LNCaP clone FGC (cell line): ENCODE measurements at places on chromosomes 1 and 21.
A peak's percentile ranks its signal among the peaks of the same experiment; 100 is the strongest.

DNA sequence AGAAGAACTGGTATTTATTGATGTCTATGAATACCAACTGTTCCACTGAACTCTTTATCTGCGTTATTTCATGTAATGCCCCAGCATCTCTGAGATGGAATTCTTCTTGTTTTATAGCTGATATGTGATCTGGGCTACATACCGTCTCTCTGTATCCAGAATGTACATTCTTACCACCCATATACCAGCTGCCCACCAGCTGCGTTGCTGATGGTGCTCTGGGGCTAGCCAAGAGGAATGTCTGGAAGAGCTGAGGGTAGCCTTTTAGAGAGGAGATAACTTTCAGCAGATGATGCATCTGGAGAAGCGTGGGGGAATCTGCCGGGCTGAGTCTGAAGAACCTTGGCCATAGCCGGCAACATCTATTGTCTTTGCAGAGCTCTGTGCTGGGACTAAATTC lies 137.5 kb downstream of the RYR2 start:
- no peak for DNase-seq

GRCh38 chr1:201220388-201220715 lies 29.7 kb downstream of the IGFN1 start:
- DNase-seq = no peak

DNA sequence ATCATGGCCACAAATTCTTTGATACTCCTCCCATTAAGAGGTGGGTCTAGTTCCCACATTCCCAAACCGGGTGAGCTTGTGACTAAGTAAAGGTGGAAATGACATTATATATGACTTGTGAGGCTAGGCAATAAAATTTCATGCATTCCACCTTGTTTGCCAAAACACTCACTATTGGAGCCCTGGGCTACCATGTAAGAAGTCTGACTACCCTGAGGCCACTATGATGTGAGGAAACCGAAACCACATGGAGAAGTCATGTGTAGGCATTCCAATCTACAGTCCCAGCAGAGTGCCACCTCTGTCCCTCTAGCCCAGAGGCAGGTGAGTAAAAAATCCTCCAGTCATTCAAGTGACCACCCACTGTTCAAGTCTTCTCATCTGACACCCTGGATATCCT lies 17.9 kb upstream of the SMG7 start:
- no peak for DNase-seq

- DNase-seq = peak; percentile 97
Observed at GRCh38 chr1:184803180-184803492, 48.5 kb upstream of the EDEM3 start.

DNA sequence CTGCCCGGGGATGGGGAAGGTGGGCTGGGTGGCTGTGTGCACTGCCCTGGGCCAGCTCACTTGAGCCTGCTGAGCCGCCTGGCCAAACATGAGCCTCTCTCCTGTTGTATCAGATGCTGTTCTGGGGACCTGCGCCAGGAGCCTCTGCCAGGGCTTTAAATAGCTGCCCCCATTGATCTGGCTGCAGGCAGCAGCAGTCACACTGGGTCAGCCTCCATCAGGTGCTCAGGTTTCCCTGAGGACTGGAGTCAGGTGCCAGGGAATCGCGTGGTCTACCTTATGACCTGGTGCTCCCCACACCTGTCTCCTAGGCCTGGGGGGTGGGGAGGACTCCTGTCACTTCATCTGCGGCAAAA lies 700 bp upstream of the CCDC28B start:
- no peak for DNase-seq

DNA sequence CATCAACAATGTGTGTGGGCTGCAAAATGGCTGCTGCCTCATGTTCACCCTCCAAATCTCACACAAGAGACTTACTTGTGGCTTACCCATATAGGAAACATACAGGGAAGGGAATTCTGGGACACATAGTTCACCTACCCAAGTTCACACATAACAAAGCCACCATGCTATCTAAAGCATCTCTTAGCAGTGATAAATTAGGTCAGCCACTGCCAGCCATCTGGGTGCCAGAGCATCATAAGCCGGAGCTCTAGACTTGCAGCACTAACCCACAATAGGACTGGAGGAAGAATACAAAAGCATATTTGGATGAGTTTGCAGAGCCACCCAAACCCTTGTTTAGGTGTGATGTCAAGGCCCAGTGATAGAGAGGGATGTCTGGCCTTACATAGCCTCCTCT lies 321.7 kb downstream of the SEC16B start:
- no peak for DNase-seq

DNA sequence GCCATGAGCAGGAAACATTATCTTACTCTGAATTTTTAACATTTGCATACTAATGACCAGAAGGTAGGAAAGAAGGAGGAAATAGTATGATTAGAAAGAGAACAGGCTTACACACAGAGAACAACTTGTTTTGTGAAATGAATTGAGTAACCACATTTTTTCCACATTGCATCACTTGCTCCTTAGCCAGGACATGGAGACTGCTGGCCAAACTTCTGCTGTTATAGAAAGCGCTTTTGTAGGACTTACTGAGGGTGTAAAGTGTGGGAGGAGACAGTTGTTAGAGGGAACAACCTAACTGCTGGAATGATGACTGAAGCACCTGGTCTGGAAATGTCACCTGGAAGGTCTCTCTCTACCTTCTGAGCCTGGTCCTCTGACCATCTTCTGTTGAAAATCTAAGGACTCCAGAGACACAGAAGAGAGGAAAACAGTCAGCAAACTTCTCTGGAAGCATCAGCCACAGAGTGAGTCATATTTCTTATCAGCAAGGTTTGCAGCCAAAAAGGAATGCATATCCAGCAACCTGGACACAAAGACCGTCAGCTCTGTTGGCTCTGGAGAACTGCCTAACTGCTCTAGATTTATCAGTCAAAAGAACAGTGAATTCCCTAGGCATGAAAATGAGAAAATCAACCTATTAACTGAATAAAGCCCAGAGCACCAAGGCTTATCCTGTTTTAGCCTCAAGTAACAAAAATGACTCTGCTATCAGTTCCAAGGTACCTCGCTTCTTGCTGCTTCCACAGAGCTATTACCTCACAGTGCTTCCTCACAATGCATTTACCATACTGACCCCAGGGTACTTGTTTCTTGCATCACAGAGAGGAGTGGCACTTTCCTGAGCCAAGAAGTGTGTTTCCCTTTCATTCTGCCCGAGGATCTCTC lies 88.0 kb upstream of the SLFNL1 start:
- DNase-seq = peak; percentile 55

DNA sequence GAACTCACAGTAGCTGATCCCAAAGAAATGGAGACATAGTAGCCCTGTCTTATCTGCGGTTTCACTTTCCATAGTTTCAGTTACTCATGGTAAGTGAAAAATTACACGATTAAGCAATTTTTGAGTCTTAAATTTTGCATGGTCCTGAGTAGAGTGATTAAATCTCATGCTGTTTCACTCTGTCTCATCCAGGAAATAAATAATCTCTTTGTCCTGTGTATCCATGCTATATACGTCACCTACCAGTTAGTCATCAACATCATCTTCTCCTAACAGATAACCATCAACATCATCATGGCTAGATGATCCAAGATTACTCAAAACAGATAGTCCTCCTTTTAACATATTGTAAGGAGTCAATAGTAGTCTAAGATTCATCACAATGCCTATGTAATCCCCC lies 1589.3 kb downstream of the BRINP3 start:
- no peak for DNase-seq

DNA sequence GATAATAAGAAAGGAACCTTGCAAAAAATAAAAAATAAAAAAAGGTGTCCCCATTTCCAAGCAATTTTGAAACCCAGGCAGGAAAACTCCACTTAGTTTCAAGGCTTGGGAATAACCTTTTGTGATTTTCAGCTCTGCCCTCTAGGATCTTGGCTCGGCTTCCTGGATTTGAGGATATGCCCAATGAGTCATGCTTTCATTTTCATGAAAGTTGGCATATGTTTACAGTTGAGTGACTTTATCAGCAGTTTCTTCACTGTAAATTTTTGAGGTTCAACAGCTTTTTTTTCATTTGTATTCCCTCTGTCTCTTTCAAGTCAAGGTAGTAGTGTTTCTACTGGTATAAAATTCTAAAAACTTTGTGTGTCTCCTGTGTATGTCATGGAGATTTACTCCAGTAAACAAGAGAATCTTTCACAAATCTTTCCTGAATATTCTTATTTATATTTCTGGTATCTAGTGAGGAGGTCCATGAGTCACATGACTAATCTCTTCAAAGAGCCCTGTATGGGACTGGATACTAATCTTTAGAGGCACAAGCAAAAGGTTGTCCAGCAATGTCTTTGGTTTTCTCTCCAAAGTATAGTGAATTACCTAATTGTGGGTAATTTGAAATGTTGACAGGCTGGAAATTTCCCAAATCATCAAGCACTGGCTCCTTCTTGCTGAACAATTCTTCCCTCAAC lies 335.3 kb downstream of the BRINP2 start:
- DNase-seq = no peak

GRCh38 chr1:16082283-16083038 lies 9.0 kb upstream of the FAM131C start:
- peak; percentile 15 for DNase-seq

- no peak for DNase-seq
Observed at GRCh38 chr1:63454269-63454668, 68.8 kb downstream of the ITGB3BP start.

DNA sequence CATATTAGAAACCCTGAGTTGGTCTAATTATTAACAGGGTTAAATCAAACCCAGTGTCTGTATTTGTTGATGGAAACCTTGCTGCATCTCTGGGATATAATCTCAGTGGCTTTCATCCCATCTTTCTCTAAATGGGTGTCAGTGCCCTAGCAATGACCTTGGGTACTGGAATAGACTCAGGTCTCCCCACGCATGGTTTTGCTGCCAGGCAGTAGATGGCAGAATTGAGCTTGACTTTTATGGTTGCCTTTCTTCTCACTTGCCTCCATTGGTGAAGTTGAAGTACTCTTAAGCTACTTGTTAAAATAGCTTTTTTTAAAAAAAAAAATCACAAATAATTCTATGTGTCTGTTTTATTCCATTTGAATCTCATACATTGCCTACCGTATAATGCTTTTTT lies 81.8 kb upstream of the HMCN1 start:
- DNase-seq = no peak

GRCh38 chr21:14559102-14559501 lies 13.0 kb upstream of the SAMSN1 start:
- DNase-seq = no peak

GRCh38 chr1:46691997-46692790 lies 20.5 kb downstream of the TEX38 start:
- DNase-seq = no peak

DNA sequence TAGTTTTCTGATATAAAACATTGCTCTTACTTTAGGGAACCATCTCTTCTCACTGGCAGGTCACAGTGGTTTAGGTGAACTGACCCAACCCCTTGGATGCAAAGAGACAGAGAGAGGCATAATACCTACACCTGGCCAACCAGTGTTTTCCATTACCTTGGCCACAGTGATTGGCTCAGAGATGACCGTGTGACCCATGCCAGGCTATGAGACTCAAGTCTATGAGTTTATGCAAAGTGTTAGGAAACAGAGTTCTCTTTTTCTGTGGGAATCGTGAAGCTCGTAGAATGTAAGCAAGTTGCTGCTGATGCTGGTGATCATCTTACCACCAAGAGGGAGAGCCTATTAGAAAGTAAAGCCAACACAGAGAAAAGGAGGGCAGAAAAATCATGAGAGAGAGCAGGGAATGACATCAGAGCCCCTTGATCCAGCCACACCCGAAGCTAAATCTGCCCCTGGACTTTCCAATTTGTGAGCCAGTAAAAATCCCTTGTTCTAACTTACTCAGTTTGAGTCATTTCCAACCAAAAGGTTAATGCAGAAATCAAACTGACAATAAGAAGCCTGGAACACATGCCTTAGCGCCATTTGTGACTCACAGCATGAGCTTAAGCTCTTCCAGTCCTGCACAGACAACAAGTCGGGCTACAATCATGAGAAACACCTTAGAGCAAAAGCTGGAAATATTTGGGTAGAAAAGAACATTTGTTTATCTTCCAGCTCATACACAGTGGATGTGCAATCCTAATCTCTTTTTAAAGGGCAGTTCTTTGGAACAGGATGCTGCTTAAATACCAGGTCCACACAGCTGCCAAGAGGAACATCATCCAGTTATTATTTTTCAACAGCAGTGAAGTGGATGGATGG lies 81.3 kb upstream of the KAZN start:
- no peak for DNase-seq

- DNase-seq = no peak
Observed at GRCh38 chr1:150472601-150473200, 14.5 kb upstream of the TARS2 start.

- DNase-seq = no peak
Observed at GRCh38 chr1:228802386-228803220, 67.3 kb downstream of the RHOU start.

GRCh38 chr1:168466714-168467131 lies 77.1 kb downstream of the XCL2 start:
- no peak for DNase-seq

- no peak for DNase-seq
Observed at GRCh38 chr1:6300342-6301048, 39.6 kb upstream of the GPR153 start.

- peak; percentile 66 for DNase-seq
Observed at GRCh38 chr1:228500901-228501871, 14.0 kb downstream of the RNF187 start.

- DNase-seq = no peak
Observed at GRCh38 chr1:193404236-193404635, 217.8 kb upstream of the B3GALT2 start.

DNA sequence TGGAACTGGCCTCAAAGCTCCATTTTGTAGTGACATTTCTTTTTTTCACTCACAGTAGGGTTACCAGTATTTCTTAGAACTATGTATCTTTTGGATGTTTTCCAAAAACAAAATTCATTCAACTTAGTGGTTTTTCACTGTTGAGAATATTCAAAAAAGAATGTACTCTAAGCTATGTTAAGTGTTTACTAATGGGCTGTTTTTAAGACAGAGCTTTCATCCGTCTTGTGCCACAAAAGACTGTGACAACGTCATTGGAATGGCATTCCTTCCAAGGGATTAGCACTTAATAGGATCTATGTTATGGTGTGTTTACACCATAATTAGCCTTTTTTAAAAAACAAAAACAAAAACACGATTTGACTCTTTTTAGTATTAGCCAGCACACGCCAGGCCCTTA lies 66.8 kb downstream of the TTC3 start:
- no peak for DNase-seq

GRCh38 chr1:39170731-39171667 lies 33.5 kb upstream of the MACF1 start:
- no peak for DNase-seq
